ENCODE measurements at places on chromosomes 5 and 9.

GRCh38 chr9:130172858-130173665 lies 858 bp downstream of the NCS1 start:
- DNase-seq: peak; percentile 83

GRCh38 chr5:60820593-60821487 lies 23.2 kb downstream of the ELOVL7 start:
- no peak for DNase-seq

- no peak for DNase-seq
These were observed 236.1 kb upstream of the CDH12 start for GRCh38 chr5:23089286-23089685.

- no peak for DNase-seq
These were observed 9.4 kb upstream of the FRMPD1 start for GRCh38 chr9:37641331-37641730.

DNA sequence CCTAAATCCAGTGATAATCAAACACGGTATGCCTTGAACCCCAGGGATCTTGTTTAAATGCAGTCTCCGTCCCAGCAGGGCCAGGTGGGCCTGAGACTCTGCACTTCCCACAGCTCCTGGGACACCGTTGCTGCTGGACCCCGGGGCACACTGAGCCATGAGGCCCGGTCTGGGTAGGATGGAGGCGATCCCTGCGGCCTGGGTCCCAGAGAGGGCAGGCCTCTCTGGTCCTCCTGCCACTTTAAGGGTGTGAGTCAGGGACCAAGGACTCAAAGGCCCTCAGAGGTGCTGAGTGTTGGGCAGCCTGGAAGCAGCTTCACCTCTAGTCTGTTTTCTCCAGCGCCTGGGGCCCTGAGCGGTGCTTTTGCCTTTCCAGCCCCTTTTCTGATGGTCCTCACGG lies 34.1 kb upstream of the SLC9A3 start:
- no peak for DNase-seq

DNA sequence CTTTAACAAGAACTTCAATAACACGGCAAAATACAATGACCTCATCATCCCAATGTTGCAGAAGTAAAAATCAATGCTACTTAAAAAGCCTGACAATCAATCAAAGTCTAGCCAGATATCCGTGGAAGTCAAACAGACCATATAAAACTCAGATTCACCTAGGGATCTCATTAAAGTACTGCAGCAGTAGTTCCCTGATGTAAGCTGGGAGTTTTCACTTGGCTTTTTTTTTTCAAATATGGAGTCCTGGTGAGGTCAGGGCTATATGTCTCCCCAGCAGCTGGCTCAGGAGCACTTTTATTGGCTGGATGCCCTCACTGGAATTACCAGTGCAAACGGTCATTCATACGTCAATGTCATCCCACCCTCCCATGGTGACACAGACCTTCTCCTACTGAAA lies 220.6 kb upstream of the SLC30A5 start:
- DNase-seq: no peak

DNA sequence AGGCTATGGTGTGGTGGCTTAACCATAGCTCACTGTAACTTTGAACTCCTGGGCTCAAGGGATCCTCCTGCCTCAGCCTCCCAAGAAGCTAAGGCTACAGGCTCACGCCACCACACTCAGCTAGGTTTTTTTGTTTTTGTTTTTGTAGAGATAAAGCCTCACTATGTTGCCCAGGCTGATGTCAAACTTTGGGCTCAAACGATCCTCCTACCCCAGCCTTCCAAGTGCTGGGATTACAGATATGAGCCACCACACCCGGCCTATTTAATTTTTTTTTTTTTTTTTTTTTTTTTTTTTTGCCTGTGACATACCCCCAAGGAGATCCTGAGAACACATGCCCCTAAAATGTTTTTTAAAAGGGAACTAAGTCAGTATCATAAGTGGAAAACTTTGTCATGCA lies 10.4 kb downstream of the FUBP3 start:
- no peak for DNase-seq
